AG04450 (cell line): ENCODE measurements at places on chromosomes 7 and 10.

DNA sequence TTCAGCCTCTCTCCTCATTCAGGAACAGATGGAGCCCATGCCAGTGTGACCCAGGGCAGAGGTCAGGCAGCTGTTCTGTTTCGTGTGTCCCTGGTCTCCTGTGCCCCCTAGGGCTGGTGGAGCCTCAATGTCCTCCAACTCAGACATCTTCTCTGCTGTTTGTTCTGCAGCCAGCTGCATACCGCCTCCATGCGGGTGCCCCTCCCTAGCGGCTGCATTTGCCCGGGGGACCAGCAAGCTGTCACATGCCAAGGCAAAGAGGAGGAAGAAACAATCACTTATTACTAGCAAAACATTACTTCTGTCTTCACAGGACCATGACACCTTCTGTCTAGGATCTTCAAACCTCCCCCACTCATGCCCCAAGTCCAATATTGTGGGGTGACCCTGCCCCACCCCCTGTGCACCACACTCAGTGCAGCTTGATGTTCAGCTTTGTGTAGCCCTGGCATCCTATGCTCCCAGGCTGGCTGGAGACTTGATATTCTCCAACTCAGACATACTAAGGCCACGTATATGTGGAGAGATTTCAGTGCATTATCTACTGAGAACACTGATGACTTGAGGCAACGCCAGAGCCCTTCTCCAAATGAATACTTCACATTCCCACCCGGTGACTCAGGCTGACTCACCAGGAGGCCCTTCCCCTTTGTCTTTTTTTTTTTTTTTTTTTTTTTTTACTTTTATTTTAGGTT is 188.9 kb downstream of the SKIDA1 start:
- DNase-seq = peak; percentile 91

DNA sequence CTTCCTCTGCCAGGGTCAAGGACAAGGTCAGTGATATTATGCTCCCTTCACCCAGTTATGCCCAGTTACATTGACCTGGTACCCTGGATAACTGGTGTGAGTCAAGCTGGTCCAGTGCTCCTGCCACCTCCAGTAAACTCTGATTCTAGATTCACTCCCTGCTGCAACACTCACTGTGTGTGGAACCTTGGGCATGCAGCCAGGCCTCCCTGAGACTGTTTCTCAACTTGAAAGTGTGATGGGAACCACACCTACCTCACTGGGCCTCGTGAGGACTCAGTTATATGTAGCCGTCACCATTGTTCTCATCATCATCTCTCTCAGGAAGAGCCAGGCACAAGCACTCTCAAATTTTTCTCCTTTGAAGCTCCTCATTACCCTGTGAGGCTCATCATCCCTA is 935 bp upstream of the ZNF736 start:
- DNase-seq = no peak

- no peak for DNase-seq
Measured at GRCh38 chr10:23363793-23364135, 19.2 kb upstream of the C10orf67 start.

DNA sequence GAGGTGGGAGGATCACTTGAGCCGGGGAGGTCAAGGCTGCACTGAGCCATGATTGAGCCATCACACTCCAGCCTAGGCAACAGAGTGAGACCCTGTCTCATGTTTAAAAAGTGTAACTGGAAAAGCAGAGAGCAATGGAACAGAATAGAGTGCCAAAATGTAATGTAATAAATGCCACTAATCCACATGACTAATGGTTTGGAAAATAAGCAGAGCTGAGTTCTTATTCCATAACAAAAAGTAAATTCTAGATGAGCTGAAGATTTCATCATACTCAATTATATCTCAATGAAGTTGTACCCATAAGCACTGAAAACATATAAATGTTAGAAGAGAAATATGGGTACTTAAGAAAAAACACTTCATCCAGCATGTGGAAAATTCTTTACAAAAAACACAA is 132.6 kb downstream of the USP6NL start:
- no peak for DNase-seq

GRCh38 chr7:30493228-30493627 is 11.4 kb downstream of the GGCT start:
- no peak for DNase-seq

DNA sequence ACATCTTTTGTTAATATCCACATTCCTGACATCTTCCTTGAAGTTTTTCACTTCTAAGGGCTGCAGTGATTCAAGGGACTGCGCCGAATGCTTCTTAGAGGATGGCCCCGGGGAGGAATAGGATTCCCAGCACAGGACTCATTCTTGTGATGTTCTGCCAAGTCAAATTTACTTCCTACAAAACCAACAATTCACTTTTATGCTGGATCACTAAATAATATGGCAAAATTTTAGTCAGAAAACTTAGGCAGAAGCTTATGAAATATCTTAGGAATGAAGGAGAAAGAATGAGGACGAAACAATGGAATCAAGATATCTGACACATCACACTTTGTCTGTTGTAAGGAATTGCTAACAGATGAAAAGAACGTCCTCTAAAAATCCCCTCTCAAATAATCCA is 151.5 kb downstream of the JAZF1 start:
- DNase-seq = no peak

GRCh38 chr7:148815612-148816011 is 68.5 kb downstream of the EZH2 start:
- no peak for DNase-seq

DNA sequence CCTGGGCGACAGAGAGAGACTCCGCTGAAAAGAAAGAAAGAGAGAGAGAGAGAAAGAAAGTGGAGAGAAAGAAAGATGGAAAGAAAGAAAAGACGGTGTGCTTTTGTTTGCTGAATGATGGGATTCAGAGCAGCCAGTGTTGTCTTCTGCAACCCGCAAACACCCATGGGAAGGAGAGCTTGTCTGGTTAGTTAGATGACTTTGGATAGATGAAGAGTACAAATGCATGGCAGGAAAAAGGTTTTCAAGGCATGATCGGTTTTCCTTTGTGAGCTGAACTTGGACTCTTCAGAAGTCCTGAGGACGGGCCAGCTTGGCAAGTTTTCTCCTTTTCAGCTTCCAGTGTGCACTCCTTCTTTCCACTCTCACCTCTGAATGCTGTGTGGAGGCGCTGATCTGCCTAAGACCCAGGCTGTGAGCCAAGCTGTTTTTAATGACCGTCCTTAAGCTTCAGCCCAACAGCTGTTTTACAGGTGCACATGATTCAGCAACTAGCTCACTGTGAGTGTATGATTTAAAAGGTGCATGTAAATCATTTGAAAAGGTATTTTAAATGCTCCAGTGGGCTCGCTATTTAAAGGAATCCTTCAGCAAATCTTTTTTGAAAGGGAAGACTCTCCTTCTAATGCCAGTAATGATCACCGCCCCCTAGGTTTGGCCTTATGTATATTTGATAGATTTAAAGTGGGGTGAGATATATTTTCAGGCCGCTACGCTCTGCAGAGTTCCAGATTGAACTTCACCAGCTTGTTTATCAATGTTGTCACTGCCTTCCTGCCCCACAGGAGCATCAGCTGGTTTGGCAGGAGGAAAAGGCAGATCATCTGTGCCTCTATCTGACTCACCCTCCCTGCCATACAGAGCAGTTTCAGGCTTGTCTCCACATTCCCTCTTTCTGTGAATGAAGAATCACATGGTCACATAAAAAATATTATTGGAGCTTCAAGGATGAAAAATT is 115.0 kb downstream of the PLXDC2 start:
- peak; percentile 29 for DNase-seq

- no peak for DNase-seq
Measured at GRCh38 chr10:88163572-88163971, 300.1 kb downstream of the PTEN start.

GRCh38 chr10:88466786-88467185 is 116.3 kb downstream of the RNLS start:
- no peak for DNase-seq

DNA sequence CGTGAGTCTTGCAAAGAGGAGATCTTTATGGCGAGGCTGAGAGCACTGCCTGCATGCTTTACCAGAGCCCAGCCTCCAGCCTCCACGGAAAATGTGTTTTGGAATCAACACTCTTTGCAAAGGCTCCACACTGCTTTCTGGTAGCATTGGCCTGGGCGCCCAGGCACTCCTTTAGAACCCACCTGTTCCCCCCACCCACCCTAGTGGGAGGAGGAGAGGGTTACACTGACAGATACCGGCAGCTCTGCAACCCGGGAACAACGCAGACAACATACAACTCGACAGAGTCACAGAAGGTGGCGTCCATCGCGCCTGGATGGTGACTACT is 5.5 kb upstream of the MNX1 start:
- DNase-seq = no peak

DNA sequence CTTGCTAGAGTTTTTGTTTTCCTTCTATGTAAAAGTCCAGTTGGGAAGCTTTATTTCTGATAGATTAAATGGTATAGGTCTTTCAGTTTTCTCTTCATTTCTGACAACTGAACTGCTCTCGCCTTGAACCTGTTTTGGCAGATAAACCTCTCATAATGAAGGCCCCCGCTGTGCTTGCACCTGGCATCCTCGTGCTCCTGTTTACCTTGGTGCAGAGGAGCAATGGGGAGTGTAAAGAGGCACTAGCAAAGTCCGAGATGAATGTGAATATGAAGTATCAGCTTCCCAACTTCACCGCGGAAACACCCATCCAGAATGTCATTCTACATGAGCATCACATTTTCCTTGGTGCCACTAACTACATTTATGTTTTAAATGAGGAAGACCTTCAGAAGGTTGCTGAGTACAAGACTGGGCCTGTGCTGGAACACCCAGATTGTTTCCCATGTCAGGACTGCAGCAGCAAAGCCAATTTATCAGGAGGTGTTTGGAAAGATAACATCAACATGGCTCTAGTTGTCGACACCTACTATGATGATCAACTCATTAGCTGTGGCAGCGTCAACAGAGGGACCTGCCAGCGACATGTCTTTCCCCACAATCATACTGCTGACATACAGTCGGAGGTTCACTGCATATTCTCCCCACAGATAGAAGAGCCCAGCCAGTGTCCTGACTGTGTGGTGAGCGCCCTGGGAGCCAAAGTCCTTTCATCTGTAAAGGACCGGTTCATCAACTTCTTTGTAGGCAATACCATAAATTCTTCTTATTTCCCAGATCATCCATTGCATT is 27.1 kb downstream of the MET start:
- DNase-seq = no peak

DNA sequence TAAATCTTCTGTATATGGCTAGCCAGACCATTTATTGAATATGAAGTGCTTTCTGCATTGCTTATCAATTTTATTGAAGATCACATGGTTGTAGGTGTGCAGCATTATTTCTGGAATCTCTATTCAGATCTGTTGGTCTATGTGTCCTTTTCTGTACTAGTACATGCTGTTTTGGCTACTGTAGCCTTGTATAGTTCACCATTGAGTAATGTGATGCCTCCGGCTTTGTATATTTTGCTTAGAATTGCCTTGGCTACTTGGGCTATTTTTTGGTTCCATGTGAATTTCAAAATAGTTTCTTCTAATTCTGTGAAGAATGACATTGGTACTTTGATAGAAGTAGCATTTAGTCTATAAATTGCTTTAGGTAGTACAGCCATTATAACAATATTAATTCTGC is 1187.2 kb downstream of the XPNPEP1 start:
- DNase-seq = no peak

GRCh38 chr7:320297-320696 is 30.3 kb downstream of the FOXL3 start:
- DNase-seq = no peak

DNA sequence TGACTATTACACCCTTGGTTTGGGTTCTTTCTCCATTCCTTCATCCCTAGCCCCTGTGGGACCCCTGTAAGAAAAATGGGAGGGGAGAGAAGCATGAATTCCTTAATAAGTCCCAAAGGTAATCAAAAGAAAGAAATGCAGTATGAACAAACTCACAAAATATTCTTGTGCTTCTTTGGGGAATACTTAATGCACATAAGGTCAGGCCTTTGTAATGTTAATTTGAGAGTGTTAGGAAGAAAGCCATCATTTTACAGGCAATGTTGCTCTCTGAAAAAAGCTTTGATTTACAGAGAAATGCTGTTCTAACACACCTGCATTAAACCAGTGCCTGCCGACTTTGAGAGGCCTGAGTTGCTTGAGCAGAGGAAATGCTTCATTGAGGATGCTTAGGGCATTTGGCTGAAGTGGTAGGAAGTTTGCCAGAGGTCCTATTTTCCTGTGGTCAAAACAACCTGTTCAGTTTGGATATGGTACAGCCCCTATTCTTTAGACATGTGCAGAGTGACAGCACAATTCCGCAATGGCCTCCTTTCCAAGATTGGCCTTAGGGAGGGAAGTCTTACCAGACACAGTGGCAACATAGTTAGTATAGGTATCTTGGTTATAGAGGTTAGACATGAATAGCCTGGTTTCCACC is 643.4 kb downstream of the AUTS2 start:
- no peak for DNase-seq

GRCh38 chr10:60396766-60397165 is 7.1 kb upstream of the ANK3 start:
- no peak for DNase-seq

- no peak for DNase-seq
Measured at GRCh38 chr7:39659356-39660013, 36.1 kb downstream of the RALA start.

DNA sequence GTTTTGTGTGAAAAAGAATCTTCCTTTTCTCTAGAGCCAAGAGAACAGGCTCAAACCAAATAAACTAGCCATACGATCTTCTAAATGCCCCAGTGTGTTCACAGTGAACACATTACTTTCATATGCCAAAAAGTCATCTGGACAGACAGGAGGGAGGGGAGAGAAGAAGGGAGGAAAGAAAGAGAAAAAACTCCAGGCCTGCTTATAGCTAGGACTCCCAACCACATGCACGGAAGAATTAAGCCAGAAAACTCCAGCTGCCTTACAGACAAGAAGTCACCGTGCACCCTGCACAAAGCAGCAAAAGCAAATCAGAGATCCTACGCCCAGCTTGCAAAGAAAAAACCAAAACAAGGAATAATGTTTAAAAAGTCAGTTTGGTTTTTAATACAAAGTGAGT is 34.3 kb downstream of the SNX8 start:
- DNase-seq = no peak

DNA sequence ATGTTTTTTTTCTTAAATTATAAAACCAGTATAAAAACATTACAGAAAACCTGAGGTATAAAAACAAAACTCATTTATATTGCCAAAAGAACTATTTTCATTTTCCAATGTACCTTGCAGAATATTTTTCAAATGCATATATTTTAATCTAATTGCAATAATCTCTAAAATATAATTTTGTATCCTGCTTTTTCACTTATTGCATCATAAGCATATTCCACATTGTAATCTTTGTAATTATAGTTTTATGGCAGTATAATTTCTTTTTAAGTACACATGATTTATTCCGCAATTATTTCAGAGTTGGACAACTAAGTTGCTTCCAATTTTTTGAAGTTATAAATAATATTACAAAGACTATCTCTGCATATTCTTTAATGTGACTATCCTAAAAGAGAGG is 43.7 kb downstream of the SGCE start:
- no peak for DNase-seq

- DNase-seq = no peak
Measured at GRCh38 chr7:129670656-129671055, 59.1 kb downstream of the NRF1 start.

GRCh38 chr7:151792086-151792485 is 84.8 kb downstream of the PRKAG2 start:
- DNase-seq = no peak

GRCh38 chr10:72875250-72876055 is 18.1 kb upstream of the OIT3 start:
- DNase-seq = peak; percentile 4

- DNase-seq = no peak
Measured at GRCh38 chr7:16963044-16963443, 81.3 kb upstream of the AGR3 start.

GRCh38 chr7:8343556-8343955 is 81.6 kb upstream of the ICA1 start:
- DNase-seq = no peak
